ENCODE measurements at places on chromosomes 2 and 18.

DNA sequence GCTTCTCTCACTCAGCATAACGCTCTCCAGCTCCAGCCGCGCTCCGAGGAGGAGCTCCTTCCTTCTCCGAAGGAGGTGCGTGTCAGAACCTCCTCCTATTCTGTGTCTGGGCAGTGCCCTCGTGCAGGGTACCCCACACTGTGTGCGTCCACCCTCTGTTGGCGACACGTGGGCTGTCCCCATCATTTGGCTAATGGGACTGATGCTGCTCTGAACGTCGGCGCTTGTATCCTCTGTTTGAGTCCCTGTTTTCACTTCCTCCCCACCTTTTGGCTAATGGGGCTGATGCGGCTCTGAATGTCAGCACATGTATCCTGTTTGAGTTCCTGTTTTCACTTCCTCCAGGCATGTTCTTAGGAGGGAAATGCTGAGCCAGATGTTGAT, 22.2 kb downstream of the KCNG2 start:
- no peak for DNase-seq

DNA sequence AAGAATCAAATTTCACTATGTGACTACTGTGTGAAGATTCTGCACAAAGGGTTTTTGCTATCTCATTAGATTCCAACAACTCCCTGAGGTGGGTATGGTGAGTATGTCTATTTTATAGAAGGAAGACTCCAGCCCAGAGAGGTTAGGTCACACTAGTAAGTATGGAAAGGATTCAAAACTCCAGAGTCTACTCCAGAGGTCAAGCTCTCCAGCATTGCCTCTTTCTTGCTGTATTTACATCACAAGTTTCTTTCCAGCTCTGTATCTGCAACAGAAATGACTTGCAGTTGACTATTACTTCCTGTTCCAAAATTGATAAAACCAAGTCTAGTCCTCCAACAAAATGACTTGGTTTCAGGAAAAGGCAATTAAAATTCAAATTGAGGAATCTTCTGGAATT, 2.1 kb downstream of the COL4A4 start:
- DNase-seq, result peak; percentile 76

- no peak for DNase-seq
These were observed 508.8 kb downstream of the ZEB2 start for GRCh38 chr2:144011098-144011497.

DNA sequence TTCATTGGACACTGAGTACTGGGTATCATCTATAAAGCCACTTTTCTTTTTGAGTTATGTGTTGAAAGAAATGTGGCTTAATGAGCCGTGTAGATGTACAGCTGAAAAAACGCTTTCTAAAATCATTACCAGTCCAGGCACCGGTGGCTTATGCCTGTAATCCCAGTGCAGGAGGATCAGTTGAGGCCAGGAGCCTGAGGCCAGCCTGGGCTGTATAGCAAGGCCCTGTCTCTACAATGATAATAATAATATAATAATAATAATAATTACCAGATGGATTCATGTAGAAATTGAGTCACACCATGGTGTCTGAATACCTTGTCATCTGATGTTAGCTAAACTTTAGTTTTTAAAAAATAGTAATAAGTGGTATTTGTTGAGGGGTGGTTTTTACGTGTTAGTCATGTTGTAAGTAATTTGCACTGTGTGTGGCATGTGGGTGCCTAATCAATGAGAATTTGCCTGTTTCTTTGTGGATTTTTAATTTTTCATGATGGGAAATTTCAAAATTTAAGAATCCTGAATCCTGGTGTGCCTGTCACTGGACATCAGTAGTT, 30.1 kb downstream of the NCK2 start:
- no peak for DNase-seq

- peak; percentile 89 for DNase-seq
These were observed 42.4 kb upstream of the FIGN start for GRCh38 chr2:163778045-163778781.

GRCh38 chr18:77208964-77209363, 40.7 kb upstream of the GALR1 start:
- peak; percentile 57 for DNase-seq

- no peak for DNase-seq
These were observed 508 bp upstream of the TUBA4B start for GRCh38 chr2:219252570-219252899.

GRCh38 chr2:10382354-10383061, 65.6 kb downstream of the ODC1 start:
- no peak for DNase-seq

DNA sequence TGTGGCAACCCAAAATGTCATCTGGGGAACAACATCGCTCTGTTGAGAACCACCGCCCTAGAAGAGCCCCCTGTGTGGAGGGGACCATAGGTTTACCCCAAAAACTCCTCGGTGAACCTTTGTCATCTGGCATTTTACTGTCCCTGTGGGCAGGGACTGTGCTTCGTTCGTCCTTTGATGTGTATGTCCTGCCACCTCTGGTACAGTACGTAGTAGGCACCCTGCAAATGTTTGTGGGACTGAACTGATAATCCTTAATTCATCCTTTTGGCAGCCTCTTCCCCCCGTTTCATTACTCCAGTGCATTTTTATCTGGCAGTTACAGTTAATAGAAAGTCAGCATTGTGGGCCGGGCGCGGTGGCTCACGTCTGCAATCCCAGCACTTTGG, 728 bp downstream of the NAPG start:
- DNase-seq, result no peak

GRCh38 chr2:106108791-106109190, 85.3 kb downstream of the UXS1 start:
- DNase-seq, result no peak

GRCh38 chr18:7980136-7980535, 413.0 kb downstream of the PTPRM start:
- no peak for DNase-seq

- no peak for DNase-seq
These were observed 84.1 kb downstream of the NDUFA10 start for GRCh38 chr2:239940861-239941570.

- no peak for DNase-seq
These were observed 130.0 kb downstream of the PRKCE start for GRCh38 chr2:45781464-45781811.

DNA sequence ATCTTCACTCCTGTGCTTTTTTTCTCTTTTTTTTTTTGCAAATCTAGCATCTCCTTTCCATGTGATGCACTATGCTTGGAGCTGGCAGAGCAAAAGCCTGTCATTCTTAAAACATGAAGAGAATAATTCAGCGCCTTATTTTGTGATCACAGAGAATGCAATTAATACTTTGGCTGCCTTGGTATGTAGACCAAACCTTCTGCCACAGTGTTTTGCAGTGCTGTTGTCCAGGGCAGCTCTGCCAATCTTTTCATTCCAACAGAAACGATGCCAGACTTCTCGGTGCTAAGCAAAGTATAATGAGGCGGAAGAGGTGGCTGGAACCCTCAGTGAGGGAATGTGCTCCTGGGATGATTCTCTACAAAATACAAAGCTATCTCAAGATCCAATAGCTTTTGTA, 25.6 kb downstream of the BCL2 start:
- no peak for DNase-seq

DNA sequence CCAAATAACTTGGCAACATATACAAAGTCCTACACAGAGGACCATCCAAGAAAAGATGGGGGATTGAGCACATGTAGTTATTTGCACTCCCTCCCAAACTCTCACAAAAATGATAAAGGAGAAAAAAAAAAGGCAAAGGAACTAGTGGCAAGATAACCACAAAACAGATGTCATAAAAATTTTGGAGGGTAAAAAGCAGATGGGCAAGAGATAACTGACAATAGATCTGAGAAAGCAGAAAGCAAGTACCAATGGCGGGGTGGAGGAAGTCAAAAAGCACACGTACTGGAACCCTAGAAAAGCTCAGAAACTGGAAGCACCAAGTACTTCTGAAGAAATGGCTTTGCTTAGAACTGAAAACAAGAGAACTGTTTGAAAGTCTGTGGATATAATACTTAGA, 82.0 kb downstream of the WDPCP start:
- no peak for DNase-seq

DNA sequence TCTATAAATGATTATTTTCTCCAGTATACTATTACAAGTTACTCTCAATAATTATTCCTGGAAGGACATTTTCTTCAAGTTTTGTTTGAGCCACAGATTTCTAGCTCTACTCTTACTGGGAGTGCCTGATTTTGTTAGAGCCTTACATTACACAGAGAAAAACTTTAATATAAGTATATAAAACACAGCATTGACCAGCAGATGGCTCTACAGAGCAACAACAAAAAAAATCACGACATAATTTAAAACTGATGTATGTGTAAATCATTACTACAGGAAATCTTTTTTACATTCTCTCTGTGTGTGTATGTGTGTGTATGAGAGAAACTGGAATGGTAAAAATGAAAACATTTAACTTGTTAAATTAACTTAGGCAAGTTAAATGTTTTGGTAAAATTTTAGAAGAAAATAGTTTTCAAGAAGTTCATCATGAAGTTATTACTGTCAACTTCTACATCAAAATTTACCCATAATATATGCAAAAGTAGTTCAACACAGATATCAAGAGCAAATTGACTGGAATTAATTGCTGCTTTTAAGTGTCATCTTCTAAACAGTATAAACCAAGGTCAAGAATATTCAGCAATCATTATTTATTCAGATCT, 103.3 kb downstream of the MDH1 start:
- peak; percentile 81 for DNase-seq

GRCh38 chr18:23240609-23240930, 105.3 kb downstream of the CABLES1 start:
- DNase-seq, result no peak

GRCh38 chr2:102977426-102978090, 215.7 kb downstream of the TMEM182 start:
- DNase-seq, result no peak

GRCh38 chr2:159251296-159252173, 35.0 kb downstream of the WDSUB1 start:
- DNase-seq, result no peak

- DNase-seq, result peak; percentile 65
These were observed 35.7 kb downstream of the ATP8B1 start for GRCh38 chr18:57767259-57768050.

DNA sequence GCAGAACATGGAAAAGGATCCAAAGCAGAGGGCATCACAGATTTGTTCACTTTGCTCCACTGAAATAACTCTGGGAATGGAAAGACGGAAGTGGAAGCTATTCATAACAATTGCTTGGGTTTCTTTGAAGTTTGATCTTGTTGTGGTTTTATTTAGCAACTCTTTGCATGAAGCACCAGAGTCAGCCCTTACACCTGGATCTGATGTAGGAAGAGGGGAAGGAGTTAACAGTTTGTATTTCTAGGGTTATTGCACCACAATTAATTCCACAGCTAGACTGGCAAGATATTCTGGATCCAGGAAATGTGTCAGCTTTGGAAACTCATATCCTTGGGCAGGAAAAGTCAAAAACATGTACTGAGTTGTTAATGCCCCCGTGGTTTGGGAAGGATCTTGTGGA, 1143.4 kb downstream of the CNTNAP5 start:
- peak; percentile 8 for DNase-seq

Measured in fibroblast of the aortic adventitia (primary cell).